ENCODE measurements at places on chromosomes 6 and 20.

- DNase-seq = no peak
Measured at GRCh38 chr6:125781314-125781868, 9.4 kb upstream of the NCOA7 start.

- DNase-seq = no peak
Measured at GRCh38 chr6:72272958-72273357, 348.9 kb upstream of the KCNQ5 start.

- DNase-seq = peak; percentile 37
Measured at GRCh38 chr20:3218307-3218988, 9.2 kb downstream of the ITPA start.

DNA sequence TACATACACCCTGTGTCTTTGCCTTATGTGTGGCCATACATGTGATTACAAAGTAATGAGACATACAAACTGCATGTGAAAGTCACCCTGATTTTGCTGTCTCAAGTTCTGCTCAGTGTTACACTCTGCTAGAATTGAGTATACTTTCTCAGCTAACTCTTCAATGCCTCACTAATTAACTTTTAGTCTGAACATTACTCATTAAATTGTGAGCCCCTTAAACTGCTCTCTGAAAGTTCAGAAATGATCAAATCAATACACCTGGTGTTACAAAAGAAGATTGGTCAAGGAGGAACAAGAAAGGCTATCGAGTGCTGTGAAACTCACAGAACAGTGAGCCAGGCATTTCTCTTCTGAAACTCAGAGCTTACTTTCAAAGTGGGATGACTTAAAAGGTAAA, 71.3 kb downstream of the MKKS start:
- no peak for DNase-seq

DNA sequence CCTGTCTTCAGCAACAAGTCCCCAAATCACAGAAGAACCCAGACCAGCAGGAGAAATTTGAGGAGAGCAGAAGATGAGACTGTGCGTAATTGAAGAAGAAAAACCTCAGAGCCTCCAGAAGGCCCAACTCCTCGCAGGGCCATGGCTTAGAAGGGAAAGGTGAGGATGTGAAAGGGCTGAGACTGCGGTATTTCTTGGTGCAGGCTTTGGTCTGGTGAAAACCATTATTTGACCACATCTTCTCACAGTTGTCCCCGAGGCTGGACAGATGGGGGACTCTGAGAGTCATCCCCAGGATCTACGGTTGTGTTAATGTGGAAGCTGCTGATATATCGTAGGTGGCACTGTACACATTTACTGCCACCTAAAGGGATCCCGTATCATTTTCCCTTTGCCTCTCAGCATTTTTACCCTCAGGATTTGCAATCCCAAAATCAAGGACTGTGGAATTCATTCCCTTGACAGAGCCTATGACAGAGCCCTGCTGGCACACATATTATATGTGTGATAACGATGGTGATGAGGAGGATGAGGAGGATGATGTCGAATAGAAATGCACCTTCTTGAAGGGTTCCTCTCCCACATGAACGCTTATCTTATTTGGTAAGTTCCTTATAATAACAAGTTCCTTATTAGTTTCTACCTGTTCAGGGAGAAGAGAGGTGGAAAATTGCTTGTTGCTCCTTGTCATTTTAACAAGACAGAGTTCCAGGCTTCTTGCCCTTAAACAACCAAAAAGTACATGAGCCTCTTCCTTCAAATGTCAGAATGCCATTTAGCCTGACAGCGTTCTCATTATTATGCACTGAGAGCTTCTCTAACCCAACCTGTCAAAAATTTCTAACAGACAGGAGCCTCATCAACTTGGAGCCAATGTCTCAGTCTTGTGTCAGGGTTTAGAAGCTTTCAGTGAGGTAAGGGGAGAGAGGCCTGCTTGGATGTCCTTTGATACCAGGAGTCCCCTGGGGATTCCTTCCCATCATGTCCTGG, 135.8 kb downstream of the PXDC1 start:
- DNase-seq = no peak

GRCh38 chr6:15790116-15790515, 127.3 kb upstream of the DTNBP1 start:
- DNase-seq = no peak

DNA sequence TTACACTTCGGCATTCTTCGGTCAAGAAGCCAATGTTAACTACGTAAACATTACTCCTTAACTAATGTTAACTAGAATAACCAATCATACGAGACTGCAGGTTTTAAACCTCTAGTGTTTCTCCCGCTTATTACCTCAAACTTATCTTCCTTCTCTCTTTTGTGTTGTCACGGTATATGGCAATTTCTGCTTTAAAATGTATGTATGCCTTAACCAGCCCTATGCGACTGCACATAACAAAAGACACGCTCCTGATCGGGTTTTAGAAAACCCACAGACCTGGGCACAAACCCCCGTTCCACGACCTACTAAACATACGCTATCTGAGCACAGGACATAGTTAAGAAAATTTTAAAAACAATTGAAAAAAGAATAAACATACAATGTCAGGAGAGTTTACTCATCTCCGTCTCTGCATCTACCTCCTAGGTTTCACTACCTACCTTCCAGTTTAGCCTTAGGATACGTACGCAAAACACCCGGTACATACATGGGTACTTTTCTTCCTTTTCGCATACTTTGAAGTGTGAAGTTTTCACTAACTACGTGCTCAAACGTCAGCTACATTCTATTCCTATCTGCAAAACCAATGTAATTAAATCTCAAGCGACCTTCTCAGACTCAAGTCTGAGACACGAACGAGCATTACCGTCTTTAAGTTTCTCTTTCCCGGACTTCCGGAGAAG, 1.1 kb downstream of the CD164 start:
- no peak for DNase-seq

DNA sequence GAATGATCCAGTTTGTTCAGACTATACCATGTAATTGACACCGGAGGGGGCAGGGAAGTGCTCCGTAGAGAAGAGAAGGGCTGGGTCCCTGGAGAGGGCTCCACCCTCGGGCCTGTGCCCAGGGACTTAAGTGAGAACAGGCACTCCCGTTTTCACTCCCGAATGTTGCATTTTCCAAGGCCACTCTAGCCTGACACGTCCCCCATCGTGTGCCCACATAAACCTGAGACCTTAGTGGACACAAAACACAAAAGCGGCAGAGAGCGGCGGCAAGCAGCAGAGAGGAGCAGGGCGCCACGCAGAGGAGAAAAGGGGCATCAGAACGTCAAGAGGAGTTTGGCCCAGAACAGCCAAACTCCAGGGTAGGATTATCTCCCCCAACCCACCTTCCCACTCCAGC, 1405.1 kb downstream of the GRIK2 start:
- no peak for DNase-seq

DNA sequence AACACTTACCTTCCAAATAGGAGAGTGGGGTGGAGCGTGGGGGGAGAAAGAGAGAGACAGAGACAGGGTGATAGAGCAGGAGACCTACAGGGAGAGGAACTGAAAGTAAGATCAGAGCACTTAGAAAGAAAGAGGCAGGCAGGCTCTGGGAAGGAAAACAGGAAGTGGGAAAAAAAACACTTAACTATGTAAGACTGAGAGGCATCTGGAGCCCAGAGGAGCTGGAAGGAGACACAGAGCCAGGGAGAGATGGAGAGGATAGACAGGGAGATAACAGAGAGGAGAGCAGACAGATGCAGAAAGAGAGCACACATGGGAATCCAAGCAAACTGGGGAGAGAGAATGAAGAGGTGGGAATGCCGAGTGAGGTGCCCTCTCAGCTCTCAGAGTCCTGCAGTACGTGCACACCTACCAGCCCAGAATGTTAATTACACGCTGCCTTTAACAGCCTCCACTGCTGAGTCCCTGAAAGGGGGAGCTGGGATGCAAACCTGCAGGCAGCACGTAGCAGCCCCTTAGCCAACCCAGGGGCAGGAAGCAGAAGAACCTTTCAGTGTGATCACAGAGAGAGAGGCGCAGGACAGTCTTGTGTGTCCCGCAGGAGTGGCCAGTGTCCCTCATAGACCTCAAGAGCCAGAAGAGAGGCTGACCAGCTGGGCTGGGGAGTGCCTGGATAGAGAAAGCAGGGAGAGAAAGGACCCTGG, 132.7 kb upstream of the LRFN2 start:
- no peak for DNase-seq

- no peak for DNase-seq
Measured at GRCh38 chr6:73074175-73074574, 151.1 kb downstream of the KHDC1L start.

DNA sequence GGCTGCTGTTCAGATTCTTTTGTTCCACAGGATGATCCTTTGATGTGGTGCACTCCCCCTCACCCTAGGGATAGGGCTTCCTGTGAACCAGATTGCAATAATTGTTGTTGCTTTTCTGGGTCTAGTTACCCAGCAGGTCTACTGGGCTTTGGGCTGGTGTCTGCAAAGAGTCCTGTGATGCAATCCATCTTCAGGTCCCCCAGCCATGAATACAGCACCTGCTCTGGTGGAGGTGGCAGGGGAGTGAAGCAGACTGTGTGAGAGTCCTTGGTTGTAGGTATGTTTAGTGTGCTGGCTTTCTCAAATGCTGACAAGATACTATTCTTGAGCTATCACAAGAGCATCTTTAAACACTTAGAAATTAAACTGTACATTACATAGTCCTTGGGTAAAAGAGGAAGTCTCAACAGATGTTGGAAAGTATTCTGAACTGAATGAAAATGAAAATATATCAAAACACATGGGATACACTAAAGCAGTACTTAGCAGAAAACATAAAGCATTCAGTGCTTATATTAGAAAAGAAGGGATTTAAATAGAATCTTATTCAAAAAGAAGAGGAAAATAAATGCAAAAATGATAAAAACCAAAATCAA, 49.1 kb upstream of the CCR6 start:
- no peak for DNase-seq

DNA sequence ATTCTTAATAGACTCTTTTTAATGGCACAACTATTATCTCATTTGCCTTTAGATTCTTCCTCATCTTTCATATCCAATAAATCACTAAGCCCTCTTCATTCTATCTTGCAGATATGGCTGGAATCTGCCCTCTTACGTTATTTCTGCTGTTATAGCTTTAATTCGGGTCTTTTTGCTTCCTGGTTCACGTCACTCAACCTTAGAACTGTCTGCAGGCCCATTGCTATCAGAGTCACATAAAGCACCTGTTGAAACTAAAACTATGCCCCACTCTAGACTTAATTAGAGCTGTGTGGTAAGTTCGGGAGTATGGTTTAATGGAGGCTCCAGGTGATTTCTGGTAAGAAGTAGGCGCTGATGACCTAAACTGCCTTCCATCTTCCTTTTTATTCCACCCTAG, 988 bp downstream of the QRSL1 start:
- no peak for DNase-seq

GRCh38 chr6:13863699-13864155, 49.4 kb upstream of the MCUR1 start:
- no peak for DNase-seq

DNA sequence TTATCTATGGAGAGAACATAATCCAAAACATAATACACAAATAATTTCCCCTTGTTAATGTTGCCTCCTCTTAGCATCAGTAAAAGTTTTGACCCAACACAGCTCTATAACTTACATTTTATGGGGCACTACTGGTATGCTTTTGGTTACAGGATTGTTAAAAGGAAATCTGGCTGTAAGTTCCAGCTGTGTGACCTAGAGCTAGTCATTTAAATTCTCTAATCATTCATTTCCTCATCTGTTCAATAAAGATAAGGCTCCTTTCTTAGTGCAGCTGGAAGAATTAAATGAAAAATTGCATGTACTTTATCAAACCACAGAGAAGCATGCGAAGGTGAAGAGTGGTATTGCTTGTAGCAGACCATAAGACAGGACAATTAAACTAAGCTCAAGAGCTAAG, 4.6 kb downstream of the SLC17A2 start:
- no peak for DNase-seq

- DNase-seq = peak; percentile 62
Measured at GRCh38 chr6:5905431-5906339, 101.0 kb downstream of the NRN1 start.

- no peak for DNase-seq
Measured at GRCh38 chr6:14290772-14291330, 173.3 kb downstream of the CD83 start.

GRCh38 chr6:34179106-34179720, 33.3 kb upstream of the GRM4 start:
- DNase-seq = no peak

DNA sequence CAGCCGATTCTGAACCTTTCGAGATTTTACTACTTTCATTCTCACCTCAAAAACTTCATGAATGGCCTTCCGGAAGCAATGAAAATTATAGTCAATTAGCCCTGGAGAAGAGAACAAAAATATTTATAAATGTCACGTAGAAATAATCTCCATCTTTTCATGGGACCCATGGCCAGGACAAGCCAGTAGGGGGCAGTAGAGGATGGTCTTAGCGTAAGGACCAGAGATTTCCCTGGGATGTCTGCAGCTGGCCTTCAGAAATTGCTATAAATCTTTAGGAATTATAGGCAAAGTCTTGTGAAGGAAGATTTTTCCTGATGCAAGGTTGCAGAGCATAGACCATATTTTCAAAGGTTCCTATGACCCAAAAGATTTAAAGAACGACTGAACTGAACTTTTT, 15.6 kb upstream of the UBE2J1 start:
- DNase-seq = peak; percentile 69

DNA sequence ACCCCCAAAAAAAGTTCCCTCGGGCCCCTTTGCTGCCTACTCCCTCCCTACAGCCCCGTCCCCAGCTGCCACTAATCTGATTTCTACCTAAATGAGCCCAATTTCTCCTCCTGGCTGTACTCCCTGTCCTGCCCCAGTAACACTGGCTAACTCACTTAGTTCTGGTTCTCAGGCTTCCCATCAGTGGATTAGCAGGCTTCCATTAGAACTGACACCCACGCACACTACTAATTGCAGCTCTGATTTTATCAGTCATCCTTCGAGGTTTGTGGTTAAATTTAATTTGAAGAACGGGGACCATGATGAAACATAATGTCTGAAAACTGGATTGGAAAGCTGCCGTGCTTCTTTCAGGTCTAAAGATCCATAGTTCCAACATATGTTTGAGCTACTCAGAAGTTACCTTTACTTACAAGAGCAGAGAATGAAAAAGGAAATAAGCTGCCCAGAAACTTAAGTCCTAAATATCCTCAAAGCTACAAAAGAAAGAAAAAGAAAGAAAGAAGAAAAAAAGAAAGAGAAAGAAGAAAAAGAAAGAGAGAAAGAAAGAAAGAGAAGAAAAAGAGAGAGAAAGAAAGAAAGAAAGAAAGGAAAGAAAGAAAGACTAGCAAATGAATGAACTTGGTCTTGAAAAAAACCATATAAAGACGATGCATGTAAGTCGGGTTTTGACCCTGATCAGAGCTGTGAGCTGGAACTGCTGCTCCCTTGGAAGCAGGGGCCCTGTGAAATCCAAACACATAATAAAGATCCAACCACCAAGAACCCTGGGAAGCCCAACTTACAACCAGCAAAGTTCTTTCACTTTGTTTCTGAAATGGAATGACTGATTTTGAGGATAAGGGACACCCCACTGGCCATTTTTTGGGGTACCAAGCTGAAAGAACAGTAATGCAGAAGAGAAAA, 51.7 kb downstream of the CNKSR3 start:
- DNase-seq = no peak

DNA sequence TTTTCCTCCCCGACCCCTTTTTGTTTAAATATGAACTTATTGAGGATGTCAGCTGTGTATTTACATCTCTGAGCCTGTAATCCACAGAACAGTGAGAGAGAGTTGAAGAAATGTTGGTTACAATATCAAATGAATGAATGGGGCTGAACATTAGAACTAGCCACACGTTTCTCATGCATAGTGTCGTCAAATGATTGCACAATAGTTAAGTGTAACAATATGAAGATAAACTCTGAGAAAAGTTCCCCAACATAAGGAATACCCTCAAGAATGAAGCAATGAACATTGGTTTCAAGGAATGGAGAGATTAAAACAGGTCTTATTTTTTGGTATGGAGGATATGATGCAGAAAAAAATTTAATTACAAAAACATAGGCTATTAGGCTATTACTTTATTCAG, 100.5 kb upstream of the DTNBP1 start:
- no peak for DNase-seq
